ENCODE measurements at places on chromosomes 13 and 19. TPM values are rescaled to one million over a fixed set of nuclear protein-coding genes. Genes with fewer than 3 reads are reported as not detected.
A peak's percentile ranks its signal among the peaks of the same experiment; 100 is the strongest.

- H3K4me1 ChIP-seq: no peaks in the 10 kb centered on the region
- peak; percentile 99 for DNase-seq
- peak within 1 kb of the TSS; percentile 84 for H3K27ac ChIP-seq
- H3K27me3 ChIP-seq: peaks cover 38% of the 10 kb centered on the region
- peak within 1 kb of the TSS; percentile 56 for H3K4me3 ChIP-seq
Measured at GRCh38 chr19:54463531-54464043, at the start of gene LENG9. TSS of gene LENG9 (minus strand) at chr19:54463778. CDS start at chr19:54463526, 252 bp downstream.

DNA sequence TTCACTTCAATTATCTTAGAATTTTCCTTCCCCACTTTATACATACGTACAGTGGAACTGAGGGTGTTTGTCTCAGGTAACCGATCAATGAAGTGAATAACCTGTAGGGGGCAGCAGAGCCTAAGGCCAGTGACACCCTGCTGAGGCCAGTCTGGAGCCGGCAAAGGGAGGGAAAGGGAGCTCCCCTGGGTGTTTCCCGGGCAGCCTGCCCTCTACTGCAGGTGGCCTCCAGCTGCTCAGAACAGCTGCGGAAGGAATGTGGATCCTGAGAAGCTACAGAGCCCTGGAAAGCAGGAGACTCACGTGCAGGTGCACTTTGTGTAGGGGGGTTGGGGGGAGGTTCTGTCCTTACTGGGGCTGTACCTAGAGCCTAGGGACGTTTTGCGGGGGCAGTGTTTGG, 832 bp upstream of the ZNF491 start:
- peak; percentile 88 for DNase-seq
- peak overlapping the region; percentile 61 for H3K4me3 ChIP-seq
- no peak overlapping the region for H3K27ac ChIP-seq
- H3K36me3 ChIP-seq: no peaks in the 10 kb centered on the region
- H3K27me3 ChIP-seq: peaks cover 47% of the 10 kb centered on the region

DNA sequence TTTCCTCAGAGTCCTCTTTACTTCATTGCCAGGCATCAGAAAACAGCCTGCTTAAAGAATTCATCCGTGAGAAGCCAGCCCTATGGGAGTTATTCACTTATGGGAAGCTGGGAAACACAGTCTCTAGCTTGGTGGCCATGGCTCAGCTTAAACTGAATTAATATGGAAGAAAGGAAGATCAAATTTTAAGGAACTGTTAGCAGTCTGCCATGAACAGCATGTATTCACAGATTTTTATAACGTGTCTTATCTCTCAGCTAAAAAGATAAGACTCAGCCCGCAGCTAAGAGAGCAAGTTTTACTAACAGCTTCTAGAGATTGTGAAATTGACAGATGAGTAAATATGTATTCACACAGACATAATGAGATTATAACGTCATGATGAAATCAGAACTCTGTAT, 253.7 kb upstream of the RXFP2 start:
- H3K4me3 ChIP-seq: no peak overlapping the region
- no peaks in the 10 kb centered on the region for H3K4me1 ChIP-seq
- H3K36me3 ChIP-seq: no peaks in the 10 kb centered on the region

ODAD3 gene
- total RNA-seq: 1.5 TPM
